NCI-H1105 (cell line): ENCODE measurements at places on chromosomes 13 and 19.

DNA sequence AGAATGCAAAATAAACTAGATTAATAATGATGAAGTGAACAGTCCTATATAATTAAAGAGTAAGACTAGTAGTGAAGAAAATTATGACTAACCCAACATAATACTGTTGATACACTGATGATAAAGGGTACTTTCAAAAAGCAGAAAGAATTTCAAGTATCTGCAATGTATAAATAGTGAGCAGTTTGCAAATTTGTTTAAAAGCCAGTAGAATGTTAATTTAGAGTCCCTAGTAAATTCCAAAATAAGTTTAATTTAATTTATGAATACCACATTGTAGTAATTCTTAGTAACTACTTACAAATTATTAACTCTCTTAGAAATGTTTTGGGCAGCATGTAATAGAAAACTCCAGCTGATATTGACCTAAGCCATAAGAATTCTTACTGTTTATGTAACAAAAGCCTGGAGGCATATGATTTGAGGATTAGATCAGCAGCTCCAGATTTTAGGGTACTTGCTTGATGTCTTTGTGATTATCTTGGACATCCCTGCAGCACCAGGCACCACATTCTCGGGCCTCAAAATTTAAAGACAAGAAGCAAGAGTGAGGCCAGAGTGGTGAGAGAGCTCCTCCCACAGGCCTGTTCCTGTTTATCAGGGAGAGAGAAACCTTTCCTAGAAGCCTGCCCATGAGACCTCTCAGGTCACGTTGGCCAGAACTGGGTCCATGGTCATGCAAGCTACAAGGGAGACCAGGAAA, 67.6 kb upstream of the TDRD3 start:
- DNase-seq = peak; percentile 23

- no peak for DNase-seq
Observed at GRCh38 chr19:30854661-30855060, 482.5 kb downstream of the ZNF536 start.

GRCh38 chr13:42420304-42420703, 148.4 kb downstream of the AKAP11 start:
- no peak for DNase-seq

- DNase-seq = peak; percentile 61
Observed at GRCh38 chr13:107457686-107458085, 757.6 kb downstream of the LIG4 start.

- peak; percentile 48 for DNase-seq
Observed at GRCh38 chr13:67792151-67792676, 562.1 kb upstream of the PCDH9 start.

DNA sequence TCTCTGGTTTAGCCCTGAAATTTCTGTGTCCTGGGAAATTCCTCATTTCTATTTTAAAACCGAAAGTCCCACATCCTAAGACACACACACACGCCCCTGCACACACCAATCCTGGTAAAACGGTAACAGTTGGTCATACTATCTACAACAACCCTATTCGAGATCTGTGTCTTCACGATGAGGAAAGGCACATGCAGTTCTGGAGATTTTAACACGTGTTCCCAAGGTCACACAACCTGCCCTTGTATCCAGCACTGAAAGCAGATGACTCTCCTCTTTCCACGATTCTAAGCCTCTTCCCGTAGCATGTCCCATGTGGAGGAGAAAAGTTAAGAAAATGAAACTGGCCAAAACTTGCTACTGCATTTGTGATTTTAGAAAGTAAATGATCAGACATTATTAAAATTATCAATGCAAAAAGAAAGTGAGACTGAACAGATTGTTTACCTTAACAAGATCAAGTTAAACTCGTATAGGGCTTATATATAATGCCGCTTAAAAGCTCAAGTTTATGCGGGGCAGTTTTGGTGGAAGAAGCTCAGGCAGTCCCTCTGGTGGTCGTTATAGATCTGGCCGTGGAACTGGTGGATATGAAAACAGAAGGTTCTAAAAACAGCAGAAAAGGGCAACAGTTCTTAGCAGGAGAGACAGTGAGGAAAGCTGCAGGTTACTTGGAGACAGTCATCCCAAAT, 32.7 kb downstream of the VSTM1 start:
- DNase-seq = no peak
